ENCODE measurements at places on chromosomes 3 and 15. TPM values are rescaled to one million over a fixed set of nuclear protein-coding genes. Genes with fewer than 3 reads are reported as not detected.

GPR62 gene
- total RNA-seq, result 0.07 TPM

SCAMP2 gene
- total RNA-seq, result 21.9 TPM

MASP1 gene
- 0.46 TPM for total RNA-seq

LDHAL6B gene
- total RNA-seq, result not detected

ZNF385D gene
- 0.79 TPM for total RNA-seq

CNBP gene
- total RNA-seq, result 223 TPM

GRM7 gene
- total RNA-seq, result 0.14 TPM

PPIP5K1 gene
- total RNA-seq, result 35.5 TPM

XPC gene
- total RNA-seq, result 45.8 TPM

IL17RD gene
- total RNA-seq, result 1.5 TPM

DUOX2 gene
- not detected for total RNA-seq

COPB2 gene
- 238 TPM for total RNA-seq

ZCWPW2 gene
- total RNA-seq, result 0.13 TPM

KNG1 gene
- total RNA-seq, result not detected

CASR gene
- not detected for total RNA-seq

HTR3E gene
- total RNA-seq, result not detected

OTOL1 gene
- total RNA-seq, result not detected

FBXL22 gene
- total RNA-seq, result 0.11 TPM
